ENCODE measurements at places on chromosomes 12 and 14. TPM values are rescaled to one million over a fixed set of nuclear protein-coding genes. Genes with fewer than 3 reads are reported as not detected.

The FAM186B gene
- 0.46 TPM for total RNA-seq

The EIF2S3B gene
- total RNA-seq, result 0.35 TPM

The TMEM30B gene
- 0.27 TPM for total RNA-seq

The SLC39A9 gene
- 16.2 TPM for total RNA-seq

The STXBP6 gene
- 39.8 TPM for total RNA-seq

The PMCH gene
- not detected for total RNA-seq

The CAPZA3 gene
- total RNA-seq, result not detected

The ARHGEF25 gene
- 14.3 TPM for total RNA-seq

The FBXO33 gene
- total RNA-seq, result 3.7 TPM

The HOXC11 gene
- total RNA-seq, result not detected

The FOXA1 gene
- total RNA-seq, result not detected

The SDSL gene
- 6.3 TPM for total RNA-seq

The FOXN3 gene
- total RNA-seq, result 122 TPM

The TBC1D30 gene
- total RNA-seq, result 0.83 TPM

The FAM222A gene
- total RNA-seq, result 25.0 TPM

The PSMB5 gene
- 129 TPM for total RNA-seq

The PDZRN4 gene
- not detected for total RNA-seq

The TEX22 gene
- 1.9 TPM for total RNA-seq

The POTEM gene
- not detected for total RNA-seq

The CS gene
- total RNA-seq, result 779 TPM

The TAPBPL gene
- 11.1 TPM for total RNA-seq

The CISTR gene
- 0.83 TPM for total RNA-seq

The TMEM179 gene
- not detected for total RNA-seq

The CCDC175 gene
- total RNA-seq, result not detected

The C3AR1 gene
- total RNA-seq, result 7.3 TPM

The IGF1 gene
- 8.3 TPM for total RNA-seq

The ENDOU gene
- total RNA-seq, result 0.11 TPM

The LTB4R gene
- 1.8 TPM for total RNA-seq

All from Right ventricle myocardium superior (tissue), 1 donor.